Frontal cortex (tissue), 4 donors: ENCODE measurements at places on chromosomes 3 and 15. TPM values are rescaled to one million over a fixed set of nuclear protein-coding genes. Genes with fewer than 3 reads are reported as not detected.

Gene COL6A6
- 0.41 TPM for total RNA-seq

Gene SSUH2
- 0.41 TPM for total RNA-seq

Gene C2CD4A
- under 0.01 TPM for total RNA-seq

Gene RAB6B
- 43.2 TPM for total RNA-seq

Gene OXTR
- 2.0 TPM for total RNA-seq

Gene CRABP1
- total RNA-seq = 13.9 TPM

Gene SMCO1
- total RNA-seq = not detected

Gene ITGB5
- 20.4 TPM for total RNA-seq

Gene AMOTL2
- total RNA-seq = 62.0 TPM

Gene IGF1R
- 28.1 TPM for total RNA-seq

Gene GPR149
- total RNA-seq = 7.7 TPM

Gene OR5K2
- not detected for total RNA-seq

Gene STXBP5L
- 11.0 TPM for total RNA-seq

Gene ACOX2
- total RNA-seq = 1.6 TPM

Gene MAPKAPK3
- 2.9 TPM for total RNA-seq

Gene IMPG2
- 3.3 TPM for total RNA-seq

Gene TIMP4
- 3.3 TPM for total RNA-seq

Gene CHRNA3
- 0.41 TPM for total RNA-seq

Gene FOXL2
- under 0.01 TPM for total RNA-seq

Gene DISP2
- 5.3 TPM for total RNA-seq

Gene EFCC1
- 0.41 TPM for total RNA-seq

Gene GOLGA8T
- total RNA-seq = not detected

Gene TNFAIP8L3
- total RNA-seq = 2.9 TPM

Gene XCR1
- not detected for total RNA-seq

Gene GATA2
- total RNA-seq = 0.41 TPM

Gene CERS3
- total RNA-seq = 0.41 TPM

Gene IGSF10
- total RNA-seq = 0.82 TPM

Gene SLC9A9
- 4.9 TPM for total RNA-seq

Gene SCAANT1
- total RNA-seq = not detected

Gene C3orf49
- not detected for total RNA-seq

Gene PKM
- 285 TPM for total RNA-seq

Gene BSN
- total RNA-seq = 5.3 TPM

Gene CPA3
- total RNA-seq = not detected

Gene CFAP100
- total RNA-seq = 3.7 TPM

Gene GASK1A
- total RNA-seq = 4.5 TPM

Gene GNB4
- total RNA-seq = 163 TPM

Gene BRPF1
- 16.3 TPM for total RNA-seq

Gene PARP15
- total RNA-seq = not detected

Gene UBE2E1
- total RNA-seq = 112 TPM

Gene LIPC
- total RNA-seq = not detected

Gene PRRT3
- total RNA-seq = 4.1 TPM

Gene HRG
- not detected for total RNA-seq

Gene PYGO1
- total RNA-seq = 45.2 TPM

Gene GOLGA6L9
- 4.1 TPM for total RNA-seq

Gene BTD
- total RNA-seq = 13.9 TPM

Gene LMAN1L
- not detected for total RNA-seq

Gene CLDN18
- total RNA-seq = not detected

Gene PROS1
- total RNA-seq = 12.2 TPM

Gene IFT80
- 42.4 TPM for total RNA-seq

Gene HRH1
- 2.0 TPM for total RNA-seq

Gene DAZL
- not detected for total RNA-seq

Gene CCDC54
- not detected for total RNA-seq

Gene GRM7
- 101 TPM for total RNA-seq
